ENCODE measurements at places on chromosomes 2 and 18.

DNA sequence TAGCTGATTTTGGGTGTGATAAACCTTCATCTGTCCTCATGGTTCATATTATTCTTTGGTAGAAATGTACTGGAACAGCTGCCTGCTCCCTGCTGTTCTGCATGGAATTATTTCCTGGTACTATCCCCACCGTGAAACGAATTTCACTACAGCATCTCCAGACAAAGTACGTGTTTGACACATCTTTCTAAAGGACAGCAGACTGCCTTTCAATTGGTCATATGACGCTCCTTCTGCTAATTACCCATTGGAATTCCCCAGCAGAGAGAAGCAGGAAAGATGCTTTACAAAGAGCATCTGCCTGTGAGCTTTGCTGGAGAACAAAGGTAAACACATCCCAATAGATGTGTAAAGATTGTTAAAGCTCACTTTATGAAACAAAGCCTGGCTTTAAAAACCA lies 4.4 kb upstream of the RFX8 start:
- DNase-seq = no peak

DNA sequence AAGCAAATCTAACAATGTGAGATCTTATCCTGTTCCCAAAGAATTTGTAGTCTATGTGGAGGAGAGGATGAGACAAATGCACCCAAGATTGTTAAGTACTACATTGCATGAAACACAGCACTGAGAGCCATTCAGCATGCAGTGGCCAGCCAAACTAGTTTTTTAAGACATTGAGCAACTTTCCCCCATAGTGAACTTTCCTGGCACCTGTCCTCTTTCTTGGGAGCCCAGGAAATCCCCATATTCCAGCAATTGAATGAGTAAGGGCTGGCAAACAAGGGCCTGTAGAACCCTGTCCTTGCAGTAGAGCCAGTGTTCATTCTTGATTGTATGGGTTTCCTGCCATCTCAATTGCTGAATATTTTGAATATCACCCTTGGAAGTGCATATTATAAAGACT lies 58.8 kb upstream of the FIGN start:
- no peak for DNase-seq

- DNase-seq = peak; percentile 74
Observed at GRCh38 chr2:147844697-147845410, at the start of gene ACVR2A. Gene ACVR2A, plus strand, starts transcription at chr2:147845029. Its CDS starts 124 bp downstream, at chr2:147845153.

GRCh38 chr2:44362207-44363015 lies 664 bp downstream of the CAMKMT start:
- DNase-seq = peak; percentile 80

- no peak for DNase-seq
Observed at GRCh38 chr2:50878251-50878650, 153.7 kb downstream of the NRXN1 start.

GRCh38 chr2:33560017-33560416 lies 39.1 kb downstream of the FAM98A start:
- no peak for DNase-seq

GRCh38 chr2:64327129-64327509 lies 126.8 kb upstream of the LGALSL start:
- DNase-seq = no peak

GRCh38 chr2:15074319-15074718 lies 441.8 kb downstream of the LRATD1 start:
- DNase-seq = no peak

DNA sequence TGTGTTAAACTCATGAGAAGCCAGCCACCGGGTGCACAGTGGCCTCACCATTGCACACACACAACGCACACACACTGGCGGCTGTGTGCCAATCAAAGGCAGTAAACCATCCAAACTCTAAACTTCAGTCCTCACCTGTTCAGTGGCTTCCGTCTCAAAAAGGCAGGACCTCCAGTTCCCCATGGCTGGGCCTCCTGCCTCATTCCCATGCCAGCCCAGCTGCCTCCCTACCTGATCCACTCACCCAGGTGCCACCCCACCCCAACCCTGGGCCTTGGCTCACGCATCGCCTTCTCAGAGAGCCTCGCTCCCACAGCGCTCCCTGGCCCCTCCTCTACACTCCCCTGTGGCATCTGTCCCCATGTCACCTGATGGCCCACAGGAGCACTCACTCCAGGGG lies 190.9 kb downstream of the EIPR1 start:
- DNase-seq = no peak

DNA sequence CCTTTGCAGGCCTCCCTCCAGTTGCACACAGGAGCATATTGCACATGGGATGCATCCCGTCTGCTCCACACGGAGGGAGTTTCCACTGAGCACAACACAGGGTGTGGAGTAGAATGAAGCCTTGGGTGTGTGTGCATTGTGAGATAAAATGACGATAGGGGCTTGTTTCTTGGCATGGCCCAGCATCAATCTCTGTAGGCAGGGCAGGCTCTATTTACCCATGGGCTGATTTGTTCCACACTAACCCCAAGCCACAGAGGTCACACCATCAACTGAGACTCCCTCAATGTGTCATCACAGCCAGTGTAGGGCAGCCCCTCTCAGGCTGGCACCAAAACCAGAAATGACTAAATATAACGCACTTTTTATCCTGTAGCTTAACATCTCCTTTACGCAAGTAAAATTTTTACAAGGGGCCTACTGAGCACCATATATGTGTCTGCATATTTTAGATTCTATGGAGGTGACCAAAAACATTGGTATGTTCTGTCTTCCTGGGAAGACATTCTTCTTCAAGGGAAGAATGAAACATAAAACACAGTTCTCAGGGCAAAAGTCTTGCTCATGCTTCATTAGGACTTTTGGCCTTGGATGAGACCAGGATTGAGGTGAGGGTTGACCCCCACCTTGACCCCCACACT lies 2.7 kb upstream of the GKN1 start:
- DNase-seq = no peak

DNA sequence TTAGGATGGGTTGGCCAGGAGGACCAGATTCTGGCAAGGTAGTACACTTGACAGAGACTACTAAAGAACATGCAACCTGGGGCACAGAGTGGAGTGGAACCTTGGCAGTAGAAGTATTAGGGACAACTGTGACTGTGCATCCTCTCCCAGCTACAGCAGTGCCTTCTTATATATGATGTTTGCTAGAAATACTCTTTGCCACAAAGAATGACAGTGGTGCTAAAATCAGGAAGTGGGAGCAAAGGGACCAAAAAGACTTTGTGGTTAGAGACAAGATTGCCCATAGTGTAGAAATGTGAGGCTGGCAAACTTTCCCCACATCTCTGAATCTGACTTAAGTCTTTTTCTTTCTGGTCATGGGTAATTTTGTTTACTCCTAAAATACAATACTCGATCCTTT lies 9.4 kb upstream of the SLC38A11 start:
- peak; percentile 52 for DNase-seq

DNA sequence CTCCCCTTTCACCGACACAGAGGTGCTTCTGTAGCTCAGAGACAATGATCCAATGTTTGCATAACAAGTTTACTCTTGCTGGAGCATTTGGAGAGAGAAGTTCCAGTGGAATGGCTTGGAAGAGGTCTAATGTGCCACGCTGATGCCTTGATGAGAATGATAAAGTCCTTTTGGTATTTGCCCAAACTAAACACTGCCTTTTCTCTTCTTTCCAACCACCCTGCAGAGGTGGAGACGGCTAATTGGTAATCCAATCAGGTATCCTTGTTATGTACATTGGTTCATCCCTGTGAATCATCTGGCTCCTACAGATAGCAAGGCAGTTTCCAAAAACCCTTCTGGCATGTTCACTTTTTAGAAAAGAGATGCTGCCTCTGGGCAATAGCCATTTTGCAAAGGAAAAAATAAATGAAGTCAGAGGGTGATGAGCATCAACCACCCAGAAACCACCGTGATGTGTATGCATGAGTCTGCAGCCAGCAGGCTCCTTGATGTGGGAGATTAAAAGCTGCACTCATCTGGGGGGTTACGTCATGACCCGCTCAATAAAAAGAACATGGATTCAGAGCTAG lies 40.6 kb downstream of the KIAA2012 start:
- DNase-seq = no peak

DNA sequence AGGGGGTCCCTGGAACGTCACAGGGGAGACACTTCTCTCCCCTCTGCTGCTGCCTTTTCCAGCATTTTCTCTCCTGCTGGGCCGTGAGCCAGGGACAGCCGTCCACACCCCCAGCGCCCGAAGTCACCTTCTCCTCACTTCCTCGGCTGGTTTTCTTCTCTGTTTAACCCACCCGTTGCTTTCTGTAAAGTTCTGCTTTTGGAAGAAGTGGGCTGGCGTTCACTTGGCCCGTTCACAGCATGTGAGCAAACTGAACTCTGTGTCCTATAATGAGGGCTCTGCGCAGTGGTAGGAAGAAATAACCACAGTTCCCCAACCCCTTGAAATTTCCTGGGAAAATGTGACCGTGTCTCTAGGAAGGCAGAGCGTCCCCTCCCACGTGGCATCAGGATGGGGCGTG lies 187.0 kb upstream of the HDAC4 start:
- DNase-seq = no peak

- no peak for DNase-seq
Observed at GRCh38 chr2:24272161-24272802, 88.1 kb downstream of the ITSN2 start.

- no peak for DNase-seq
Observed at GRCh38 chr2:136239079-136239685, 121.2 kb upstream of the CXCR4 start.

- DNase-seq = peak; percentile 19
Observed at GRCh38 chr2:112959109-112959812, 18.5 kb upstream of the IL36G start.

GRCh38 chr2:73981081-73982001 lies 3.4 kb upstream of the TET3 start:
- DNase-seq = peak; percentile 77

DNA sequence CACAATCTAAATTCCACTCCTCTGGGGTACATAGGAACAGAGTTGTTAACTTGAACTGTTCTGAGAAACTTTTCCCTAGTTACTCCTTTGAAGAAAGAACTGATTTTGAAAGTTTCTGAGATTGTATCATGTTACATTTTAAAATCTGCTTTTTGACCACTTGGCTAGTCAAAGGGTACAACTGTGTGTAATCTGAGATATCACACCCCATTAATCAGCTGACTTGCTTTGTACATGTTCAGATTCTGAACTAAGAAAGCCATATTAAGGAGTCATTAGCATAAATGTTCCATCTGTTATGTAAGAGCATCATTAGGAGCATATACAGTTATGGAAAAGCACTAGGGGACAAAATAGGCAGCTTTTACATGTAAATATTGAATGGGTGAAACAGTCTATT lies 3.8 kb upstream of the WDR35 start:
- no peak for DNase-seq

- no peak for DNase-seq
Observed at GRCh38 chr18:75659535-75660023, 232.1 kb upstream of the SMIM21 start.

DNA sequence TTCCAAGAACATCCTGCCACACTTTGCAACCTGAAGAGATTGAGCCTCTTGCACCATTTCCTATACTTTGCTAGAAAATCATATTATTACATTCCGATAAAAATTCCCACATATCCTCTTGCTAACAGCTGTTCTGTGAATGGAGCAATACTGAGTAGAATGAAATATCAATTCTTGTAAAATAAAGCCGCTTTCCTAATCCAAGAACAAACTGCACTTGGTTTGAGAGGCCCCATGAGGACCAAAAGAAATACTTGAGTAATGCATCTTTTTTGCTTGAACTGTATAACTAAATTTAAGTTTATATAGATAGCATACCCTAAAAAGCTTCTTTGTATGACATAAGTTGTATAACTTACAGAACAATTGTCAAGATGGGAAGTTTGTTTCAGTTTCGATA lies 632.4 kb upstream of the SLC8A1 start:
- no peak for DNase-seq

DNA sequence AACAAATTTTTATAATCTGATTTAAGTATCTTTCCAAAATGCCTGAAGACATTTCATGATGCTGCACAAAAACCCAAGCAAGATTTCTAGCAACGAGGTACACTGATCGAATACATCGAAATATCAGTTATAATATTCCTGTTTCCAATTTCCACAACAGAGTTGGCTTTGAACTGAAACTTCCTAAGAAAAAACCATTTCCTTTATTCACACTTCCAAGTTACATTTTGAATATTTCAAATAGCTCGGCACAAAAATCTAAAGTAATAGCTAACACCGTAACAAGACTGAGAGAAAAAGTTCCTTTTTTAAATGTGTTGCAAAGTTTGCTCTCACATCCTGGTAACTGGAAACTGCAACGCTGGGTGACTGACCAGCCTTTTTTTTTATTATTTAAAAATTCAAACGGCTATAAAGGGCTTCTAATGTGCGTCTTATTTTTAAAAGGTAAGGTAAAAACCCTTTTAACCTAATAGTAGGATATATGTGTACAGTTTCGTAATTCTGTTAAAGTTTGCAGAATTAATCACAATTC lies 1.7 kb downstream of the HNRNPLL start:
- peak; percentile 49 for DNase-seq

GRCh38 chr2:70779491-70779890 lies 11.0 kb downstream of the FIGLA start:
- DNase-seq = no peak

DNA sequence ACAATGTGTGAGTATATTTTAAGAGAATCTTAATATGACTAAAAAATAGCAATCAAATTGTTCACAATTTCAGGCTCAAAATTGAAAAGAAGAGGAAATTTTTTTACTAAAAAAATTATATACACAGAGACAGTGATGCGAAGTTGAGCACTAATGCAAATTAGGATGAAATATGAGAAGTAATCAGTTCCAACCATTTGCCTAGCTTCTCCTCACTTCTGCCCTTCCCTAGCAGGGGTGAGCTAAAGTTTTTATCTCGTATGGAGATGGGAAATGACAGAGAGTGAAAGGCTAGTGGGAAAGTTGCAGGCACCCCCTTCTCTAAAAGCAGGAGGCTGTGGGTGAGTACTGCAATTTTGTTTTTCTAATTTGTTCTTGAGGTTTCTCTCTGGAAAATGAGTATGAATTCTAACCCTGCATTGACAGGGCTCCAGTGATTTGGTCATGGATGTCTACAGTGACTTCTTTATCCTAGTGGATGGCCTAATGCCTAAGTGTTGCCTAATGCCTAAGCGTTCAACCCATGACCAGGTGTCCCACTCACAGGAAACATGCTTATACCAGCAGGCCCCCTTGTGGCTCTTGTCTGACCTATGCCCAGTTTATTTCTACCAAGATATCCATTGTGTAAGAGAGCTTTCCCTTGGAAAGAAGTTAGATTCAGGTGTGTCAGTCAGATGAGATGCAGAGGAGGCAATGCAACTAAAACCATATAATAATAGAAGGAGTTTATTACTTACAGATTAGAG lies 78.0 kb upstream of the HNMT start:
- DNase-seq = peak; percentile 21

- no peak for DNase-seq
Observed at GRCh38 chr2:55235724-55236538, 3.4 kb downstream of the RPS27A start.

DNA sequence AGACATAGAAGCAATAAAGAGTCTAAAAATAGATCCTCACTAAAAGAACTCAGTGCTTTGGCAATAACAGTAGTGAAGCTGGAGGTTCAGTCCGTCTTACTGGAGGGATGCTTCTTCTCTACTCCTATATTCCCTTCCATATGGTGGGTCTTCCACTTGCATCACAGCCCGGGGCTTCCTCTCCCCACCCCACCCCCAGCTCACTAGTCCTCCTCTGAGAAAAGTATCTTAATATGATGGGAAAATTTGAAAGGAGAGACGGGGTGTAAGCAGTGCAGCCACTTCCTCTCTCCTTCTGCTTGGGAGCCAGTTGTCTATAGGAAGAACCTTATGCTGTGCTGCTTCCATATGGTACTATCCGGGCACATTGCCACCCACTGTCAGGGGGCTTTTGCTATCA lies 57.2 kb upstream of the SPOPL start:
- no peak for DNase-seq
